MM.1S (cell line): ENCODE measurements at places on chromosomes 13 and 19.

- no peak for DNase-seq
These were observed 26.9 kb downstream of the MZT1 start for GRCh38 chr13:72700509-72700908.

GRCh38 chr19:2556221-2557092 is 80.5 kb downstream of the GADD45B start:
- no peak for DNase-seq

GRCh38 chr19:47331931-47332547 is at the start of gene C5AR2:
Gene C5AR2 (plus strand): TSS chr19:47332175. CDS start chr19:47340800, 8,625 bp downstream.
- DNase-seq: no peak

DNA sequence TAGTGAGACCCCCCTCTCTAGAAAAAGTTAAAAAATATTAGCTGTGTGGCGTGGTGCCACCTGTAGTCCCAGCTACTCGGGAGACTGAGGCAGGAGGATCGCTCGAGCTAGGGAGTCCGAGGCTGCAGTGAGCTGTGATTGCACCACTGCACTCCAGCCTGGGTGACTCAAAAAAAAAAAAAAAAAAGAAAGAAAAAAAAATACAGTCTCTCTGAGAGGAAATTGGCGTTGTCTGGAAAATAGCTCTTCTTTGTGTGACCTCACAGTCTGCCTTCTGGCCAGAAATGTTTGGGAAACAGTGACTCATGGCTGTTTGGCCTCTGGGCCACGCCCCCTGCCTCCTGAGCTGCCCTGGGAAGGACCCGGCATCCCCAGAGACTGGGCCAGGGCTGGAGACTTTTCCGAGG is 10.7 kb downstream of the MARCHF2 start:
- DNase-seq: no peak

DNA sequence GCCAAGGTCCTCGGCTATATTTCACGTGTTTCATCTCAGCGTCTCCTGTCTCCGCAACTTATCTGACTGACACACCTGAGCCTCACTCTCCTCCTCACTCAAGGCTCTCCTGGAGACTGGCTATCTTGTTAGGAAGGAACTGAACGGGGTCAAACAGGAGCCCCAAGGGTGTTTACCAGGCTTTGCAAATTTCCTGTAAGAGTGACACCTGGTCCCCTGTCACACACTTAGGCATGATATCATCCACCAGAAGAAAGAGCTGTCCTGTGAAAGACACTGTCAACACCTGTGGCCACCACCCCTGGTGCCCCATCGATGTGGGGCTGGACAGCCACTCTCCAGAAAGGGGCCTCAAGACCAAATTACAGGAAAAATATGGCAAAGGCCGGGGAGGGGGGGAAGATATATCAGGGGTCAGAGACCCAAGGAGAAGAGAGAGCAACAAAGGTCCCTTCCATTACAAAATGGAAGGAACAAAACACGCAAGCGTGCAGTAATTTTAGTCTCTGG is 2.9 kb downstream of the CD70 start:
- no peak for DNase-seq

DNA sequence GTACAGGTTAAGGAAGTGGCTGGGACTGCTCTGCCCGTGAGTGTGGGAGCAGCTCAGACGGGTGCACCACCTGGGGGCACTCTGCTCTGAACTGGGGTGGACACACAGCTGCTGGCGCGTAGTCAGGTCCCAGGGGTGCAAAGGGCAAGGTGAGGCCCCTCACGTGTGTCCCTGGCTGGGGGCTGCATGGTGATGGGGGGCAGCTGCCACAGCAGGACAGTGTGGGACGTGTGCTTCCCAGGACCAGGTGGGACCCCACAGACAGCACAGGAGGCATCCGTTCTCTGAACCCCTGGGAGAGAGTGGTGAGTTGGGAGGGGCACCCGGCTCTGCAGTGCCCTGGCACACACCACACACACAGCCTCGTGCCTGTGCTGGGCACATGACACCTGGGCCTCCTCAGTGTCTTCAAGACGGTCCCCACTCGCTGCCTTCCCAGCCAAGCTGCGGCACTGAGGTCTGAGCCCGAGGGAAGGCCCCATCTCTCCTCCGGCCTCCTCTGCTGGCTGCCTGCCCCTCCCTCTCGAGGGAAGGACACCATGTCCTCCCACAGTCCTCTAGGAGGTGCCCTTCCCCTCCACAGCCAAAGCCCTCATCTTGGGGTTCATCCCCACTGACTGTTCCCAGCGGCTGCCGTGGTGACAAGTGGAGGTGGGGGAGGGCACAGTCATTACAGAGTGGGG is 24.7 kb downstream of the CILP2 start:
- no peak for DNase-seq

- DNase-seq: no peak
These were observed 9.8 kb downstream of the SIGLEC10 start for GRCh38 chr19:51407511-51408131.
